ENCODE measurements at places on chromosomes 6 and 20.

DNA sequence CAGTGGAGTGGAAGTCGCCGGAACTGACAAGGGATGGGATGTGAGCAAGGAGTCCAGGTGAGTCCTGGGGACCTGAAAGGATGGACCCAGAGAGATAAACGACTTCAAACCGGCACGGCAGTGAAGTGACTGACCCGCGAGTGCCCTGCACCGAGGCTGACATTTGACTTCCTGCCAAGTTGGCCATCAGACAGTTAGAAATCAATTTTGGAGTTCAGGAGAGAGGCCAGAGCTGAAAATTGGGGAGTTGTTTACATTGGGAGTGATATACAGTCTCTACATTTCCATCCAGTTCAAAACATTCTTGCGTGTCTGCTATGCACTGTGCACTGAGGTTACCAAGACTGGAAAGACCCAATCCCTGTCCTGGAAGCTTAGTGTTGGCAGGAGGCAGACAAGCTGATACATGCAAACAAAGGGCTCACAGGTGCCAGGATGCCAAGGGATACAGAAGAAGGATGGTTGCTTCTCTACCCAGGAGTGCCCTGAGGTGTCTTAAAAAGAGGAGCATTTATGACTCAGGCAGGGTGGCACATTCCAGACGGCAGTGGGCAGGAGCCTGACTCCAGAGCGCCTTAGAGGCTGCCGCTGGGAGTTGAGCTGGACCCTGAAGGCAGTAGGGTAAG, 186.6 kb downstream of the MTHFD1L start:
- DNase-seq: no peak

DNA sequence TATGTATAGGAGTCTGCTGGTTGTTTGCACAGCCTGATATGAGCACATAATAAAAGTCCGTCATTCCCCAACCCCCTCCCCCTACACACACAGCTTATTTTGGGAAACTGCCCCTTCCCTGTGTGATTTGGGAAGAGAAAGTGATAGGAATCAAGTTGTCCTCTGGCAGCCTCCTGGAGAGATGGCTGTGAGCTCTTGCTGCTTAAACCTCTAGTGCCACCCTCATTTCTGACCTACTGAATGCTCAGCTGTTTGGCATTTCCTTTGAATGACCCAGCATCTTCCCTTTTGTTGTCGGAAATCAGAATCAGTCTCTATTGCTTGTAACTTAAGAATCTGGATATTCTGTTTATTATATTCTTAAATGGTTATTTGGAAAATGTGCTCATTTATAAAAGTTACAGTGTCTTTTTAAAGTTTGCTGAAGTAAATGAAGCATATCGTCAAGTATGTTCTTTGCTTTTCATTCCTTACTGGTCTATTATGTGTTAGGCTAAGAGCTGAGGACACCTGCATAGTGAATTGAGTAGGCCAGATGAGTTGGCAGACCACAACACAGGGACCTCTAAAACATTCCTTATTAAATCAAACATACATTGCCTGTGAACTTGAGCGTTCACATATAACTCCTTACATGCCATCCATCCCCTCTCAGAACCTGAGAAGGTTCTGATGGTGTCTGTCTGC, 5.5 kb downstream of the RWDD2A start:
- no peak for DNase-seq

DNA sequence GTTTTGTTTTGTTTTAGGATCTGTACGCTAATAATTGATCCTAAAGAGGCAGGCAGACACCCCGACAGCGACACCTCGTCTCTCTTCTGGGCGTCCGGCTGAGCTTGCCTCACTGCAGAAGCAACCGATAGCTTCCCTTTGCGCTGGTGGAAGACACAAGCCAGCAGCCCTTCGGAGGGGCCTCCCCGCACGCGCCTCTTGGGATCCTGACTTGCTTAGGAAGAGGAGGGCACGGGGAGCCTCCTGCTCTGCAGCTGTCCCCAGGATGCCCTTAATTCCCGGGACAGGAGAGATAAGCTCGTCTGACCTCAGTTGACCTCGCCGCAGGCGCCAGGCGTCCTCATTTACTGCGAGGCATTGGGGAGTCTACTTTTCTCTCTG, 94.0 kb downstream of the CD83 start:
- no peak for DNase-seq

DNA sequence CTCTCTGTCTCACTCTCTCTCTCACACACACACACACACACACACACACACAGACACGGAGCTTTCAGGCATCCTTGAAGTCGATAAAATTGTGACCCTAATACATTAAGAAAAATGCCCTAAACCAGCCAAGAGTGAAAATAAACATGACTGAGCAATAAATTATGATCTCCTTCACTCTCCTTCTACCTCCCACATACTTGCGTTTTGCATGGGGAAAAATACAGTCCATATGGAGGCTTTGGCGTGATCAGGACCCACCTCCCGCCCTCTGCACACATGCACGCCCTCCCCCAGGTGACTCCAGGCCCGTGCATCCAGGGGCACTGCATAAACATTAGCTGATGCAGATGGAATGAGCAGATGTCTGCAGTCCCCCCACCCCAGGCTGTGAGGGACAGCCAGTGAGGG, 114.2 kb upstream of the JARID2 start:
- DNase-seq: no peak

DNA sequence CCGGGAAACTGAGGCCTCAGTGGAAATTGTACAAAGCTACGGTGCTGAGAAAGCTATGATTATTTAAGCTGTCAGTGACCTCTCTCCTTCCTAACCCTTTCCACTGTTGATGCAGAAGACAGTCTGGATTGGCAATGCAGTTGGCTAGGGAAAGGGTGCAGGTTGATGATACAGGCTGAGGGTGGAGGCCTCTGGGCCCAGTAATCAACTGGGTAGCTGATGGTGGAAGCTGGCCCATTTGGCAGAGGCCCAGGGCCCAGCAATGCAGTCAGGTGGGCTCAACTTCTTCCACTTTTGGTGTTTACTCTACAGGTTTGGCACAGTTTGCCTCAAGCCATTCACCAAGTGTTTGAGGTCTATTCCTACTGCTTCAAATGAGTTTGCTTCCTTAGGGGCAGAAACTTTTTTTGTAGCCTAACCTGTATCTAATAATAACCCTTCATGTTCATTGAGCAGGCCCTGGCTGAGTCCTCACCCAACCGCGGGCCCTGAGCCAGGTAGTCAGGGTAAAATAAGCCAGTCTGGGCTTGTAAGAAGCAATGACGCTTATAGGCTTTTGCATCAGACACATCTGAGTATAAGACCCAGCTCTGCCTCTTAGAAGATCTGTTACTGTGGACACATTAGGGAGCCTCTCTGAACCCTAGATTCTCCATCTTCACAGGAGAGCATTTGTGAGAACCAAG, 12.1 kb downstream of the BCL2L1 start:
- no peak for DNase-seq

GRCh38 chr20:2914160-2914559, 40.9 kb downstream of the PTPRA start:
- no peak for DNase-seq

GRCh38 chr6:38336922-38337321, 302.8 kb downstream of the BTBD9 start:
- DNase-seq: no peak

Data from amygdala (tissue), 56 donors.